ENCODE measurements at places on chromosomes 2 and 18. TPM values are rescaled to one million over a fixed set of nuclear protein-coding genes. Genes with fewer than 3 reads are reported as not detected.

DNA sequence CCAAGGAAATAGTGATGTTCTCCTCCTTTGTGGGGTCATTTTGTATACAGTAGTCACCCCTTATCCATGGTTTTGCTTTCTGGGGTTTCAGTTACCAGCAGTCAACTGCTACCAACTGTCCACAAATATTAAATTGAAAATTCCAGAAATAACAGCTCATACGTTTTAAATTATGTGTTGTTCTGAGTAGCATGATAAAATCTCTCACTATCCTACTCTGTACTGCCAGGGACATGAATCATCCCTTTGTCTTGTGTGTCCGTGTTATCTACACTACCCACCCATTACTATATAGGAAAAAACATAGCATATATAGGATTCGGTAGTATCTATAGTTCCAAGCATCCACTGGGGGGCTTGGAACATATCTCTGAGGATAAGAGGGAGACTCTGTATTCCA, 120.9 kb upstream of the DCC start:
- DNase-seq, result no peak

DNA sequence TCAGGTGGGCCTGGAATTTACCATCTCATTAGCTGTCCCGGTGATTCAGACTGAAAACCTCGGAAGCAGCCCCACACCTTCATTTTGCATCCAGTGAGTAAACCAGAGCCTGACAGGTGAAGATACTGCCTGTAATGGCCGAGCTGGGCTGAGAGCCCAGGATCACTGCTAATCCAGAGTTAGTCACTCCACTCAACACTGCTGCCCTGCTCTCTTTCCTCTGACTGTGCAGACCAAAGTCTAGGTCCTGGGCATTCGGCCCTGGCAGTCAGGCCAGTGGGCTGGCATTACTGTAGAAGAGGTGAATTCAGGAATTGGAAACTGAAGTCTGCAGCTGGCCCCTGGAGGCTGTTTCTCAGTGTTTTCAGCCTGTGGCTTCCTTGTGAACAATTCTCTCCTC, 44.3 kb downstream of the TMEM17 start:
- DNase-seq, result no peak

- DNase-seq, result no peak
Measured at GRCh38 chr18:14179306-14179705, 47.1 kb upstream of the ZNF519 start.

DNA sequence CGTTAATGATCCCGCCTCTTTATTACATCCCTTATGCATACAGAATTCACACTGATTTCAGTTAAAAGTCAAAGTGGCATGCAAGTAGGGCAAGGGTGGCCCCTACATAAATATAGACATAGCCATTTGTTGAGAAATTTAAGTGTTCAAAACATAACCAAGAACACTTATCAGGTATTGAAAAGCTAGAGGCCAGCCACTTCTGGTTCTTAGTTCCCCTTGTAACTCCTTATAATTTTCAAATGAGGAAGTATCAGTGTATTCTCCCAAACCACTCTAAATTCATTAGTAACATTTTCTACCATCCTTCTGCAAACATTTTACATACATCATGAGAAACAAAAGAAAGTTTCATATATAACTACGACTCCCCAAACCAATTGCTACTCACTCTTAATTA, 5.8 kb upstream of the ARL5A start:
- no peak for DNase-seq

DNA sequence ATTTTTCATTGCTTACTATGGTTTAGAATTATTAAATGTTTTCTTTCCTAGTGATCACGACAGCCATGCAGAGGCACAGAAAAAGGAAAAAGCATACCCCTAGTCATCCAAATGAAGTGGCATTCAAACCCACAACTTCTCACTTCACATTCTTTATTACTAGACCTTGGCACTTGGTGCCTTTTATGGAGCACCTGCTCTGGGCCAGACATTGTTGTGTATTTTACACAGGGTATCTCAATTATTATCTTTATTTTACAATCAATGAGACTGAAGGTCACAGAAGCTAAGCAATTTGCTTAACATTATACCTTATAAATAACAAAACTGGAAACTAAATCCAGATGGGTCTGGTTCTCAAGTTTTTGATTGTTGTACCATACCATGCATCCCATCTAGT, 235.3 kb downstream of the LRATD1 start:
- no peak for DNase-seq

DNA sequence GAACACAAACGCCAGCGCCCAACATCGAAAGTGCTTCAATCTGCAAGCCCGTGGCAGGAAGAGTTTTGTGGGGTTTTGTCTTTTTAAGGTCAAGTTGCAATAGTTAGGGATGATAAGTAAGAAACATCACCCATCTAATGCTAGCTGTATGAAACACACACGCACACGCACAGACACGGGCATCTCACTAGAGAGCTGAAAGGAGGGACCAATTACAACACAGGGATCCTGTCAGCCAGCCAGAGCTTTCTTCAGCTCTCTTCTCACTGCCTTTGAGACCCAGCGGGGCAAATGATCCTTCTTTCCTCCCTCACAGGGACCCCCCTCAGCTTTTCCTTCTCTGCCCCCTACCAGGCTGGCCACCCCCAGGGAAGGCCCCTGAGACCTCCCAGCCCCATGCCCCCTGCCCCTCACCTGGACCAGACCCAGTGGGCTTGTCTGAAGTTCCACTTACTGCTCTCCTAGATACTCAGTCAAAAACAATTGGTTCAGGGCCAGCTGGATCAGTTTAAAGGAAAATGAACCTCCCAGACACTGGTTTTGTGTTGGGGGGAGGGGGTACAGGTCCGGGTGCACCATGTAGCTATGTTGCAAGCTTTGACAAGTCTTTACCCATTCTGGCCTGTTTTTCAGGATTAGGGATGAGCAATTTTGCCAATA, 17.9 kb downstream of the CYP26B1 start:
- DNase-seq, result no peak

GRCh38 chr18:50284255-50284885, 3.0 kb upstream of the MBD1 start:
- no peak for DNase-seq

DNA sequence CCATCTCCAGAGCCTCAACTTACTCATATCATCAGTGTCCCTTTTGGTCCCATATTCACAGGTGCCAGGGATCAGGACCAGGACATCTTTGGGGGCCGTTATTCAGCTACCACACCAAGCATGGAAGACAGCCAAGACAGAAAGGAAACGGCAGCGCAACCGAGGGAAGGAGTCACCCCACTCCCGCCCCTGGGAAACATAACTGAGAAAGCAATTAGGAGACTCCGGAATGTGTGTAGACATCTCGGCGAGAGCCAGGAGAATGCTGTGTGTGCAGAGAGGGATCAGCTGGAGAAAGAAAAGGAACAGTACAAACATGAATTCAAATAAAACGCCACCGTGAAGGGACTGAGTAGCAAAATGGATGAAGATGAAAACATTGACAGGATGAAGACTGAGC, 13.4 kb upstream of the BOK start:
- no peak for DNase-seq

The FOXI3 gene
- polyA plus RNA-seq, result 0.08 TPM

The CCDC74B gene
- polyA plus RNA-seq, result 14.4 TPM

The CCDC102B gene
- 7.5 TPM for polyA plus RNA-seq

Data from right renal pelvis (tissue), 4 donors.